ENCODE measurements at places on chromosomes 3 and 15.

DNA sequence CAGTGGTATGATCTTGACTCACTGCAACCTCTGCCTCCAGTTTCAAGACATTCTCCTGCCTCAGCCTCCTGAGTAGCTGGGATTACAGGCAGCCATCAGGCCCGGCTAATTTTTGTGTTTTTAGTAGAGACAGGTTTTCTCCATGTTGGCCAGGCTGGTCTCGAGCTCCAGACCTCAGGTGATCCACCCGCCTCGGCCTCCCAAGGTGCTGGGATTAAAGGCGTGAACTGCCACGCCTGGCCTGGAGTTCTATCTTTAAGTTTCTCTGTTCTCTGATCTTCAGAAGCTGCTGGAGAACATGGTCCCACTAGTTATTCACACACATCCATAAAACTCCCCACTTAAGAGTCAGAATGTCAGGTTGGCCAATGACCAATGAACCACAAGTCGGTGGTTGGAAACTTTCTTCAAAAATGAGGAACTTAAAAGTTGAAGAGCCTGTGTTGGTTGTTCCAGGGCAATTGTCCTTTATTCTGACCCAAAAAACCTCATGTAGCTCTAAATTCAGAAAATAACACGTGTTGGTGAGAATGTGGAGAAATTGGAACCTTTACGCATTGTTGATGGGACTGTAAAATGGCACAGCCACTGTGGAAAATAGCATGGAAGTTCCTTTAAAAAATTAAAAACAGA, 55.9 kb upstream of the PIK3CB start:
- peak; percentile 30 for DNase-seq

DNA sequence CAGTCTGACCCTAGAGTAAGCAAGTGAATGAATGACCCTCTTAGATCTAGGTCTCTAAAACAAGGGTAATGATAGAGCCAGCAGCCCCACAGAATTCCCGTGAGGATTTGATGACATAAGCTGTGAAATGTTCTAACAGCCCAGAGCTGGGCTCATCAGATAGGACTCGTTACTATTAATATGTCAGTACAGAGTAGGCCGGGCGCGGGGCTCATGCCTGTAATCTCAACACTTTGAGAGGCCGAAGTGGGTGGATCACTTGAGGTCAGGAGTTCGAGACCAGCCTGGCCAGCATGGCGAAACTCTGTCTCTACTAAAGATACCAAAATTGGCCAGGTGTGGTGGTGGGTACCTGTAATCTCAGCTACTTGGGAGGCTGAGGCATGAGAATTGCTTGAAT, 190.3 kb downstream of the FEZF2 start:
- no peak for DNase-seq

GRCh38 chr3:40465456-40465855, 8.3 kb downstream of the RPL14 start:
- no peak for DNase-seq

DNA sequence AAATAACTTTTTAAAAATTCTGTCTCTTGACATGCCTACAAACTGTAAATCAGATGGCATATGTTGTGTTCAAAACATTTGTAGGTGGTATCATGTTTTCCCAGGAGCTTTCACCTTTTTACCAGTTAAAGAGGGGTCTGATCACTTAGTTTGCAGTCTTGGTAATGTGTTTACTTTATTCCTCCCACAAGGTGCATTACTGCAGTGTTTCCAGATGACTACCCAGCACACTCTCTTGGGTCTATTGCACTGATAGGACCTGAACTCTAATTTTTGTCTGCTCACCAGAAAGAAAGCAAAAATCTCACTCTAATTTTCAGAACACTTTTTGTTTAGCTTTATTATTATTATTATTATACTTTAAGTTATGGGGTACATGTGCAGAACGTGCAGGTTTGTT, 734.1 kb downstream of the GBE1 start:
- no peak for DNase-seq

DNA sequence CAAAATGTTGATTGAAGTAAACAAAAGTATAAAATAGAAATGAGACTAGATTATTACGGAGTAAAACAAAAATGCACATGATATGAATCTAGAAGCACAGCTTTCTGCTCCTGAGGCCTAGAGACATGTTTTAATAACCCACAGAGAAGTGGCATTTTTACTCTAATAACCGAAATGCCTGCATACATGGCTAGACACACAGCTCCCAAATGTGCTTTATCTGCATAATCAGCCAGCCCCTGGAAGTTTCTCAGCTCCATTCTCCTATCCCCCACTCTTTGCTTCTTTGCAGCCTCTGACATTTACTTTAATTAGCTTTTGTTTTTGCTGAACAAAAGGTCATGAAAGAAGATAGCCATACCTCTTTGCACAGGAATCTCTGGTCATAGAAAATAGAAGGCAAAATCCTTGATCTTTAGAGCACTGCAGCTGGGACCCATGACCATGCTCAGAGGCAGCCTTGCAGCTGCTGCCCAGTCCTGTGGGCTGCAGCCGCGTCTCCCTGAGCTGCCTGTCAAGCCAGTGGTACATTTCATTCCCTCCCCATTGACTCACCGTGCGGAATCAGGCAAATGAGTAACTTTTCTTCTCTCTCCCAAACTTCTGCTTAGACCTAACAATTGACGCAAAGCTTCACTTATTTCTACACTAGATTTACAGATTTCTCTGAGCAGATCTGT, at the start of gene VEPH1:
VEPH1 (minus strand) TSS at position 501 of the 680 bp plus-strand sequence. CDS start 8,067 bp downstream, outside the sequence.
- DNase-seq: no peak

DNA sequence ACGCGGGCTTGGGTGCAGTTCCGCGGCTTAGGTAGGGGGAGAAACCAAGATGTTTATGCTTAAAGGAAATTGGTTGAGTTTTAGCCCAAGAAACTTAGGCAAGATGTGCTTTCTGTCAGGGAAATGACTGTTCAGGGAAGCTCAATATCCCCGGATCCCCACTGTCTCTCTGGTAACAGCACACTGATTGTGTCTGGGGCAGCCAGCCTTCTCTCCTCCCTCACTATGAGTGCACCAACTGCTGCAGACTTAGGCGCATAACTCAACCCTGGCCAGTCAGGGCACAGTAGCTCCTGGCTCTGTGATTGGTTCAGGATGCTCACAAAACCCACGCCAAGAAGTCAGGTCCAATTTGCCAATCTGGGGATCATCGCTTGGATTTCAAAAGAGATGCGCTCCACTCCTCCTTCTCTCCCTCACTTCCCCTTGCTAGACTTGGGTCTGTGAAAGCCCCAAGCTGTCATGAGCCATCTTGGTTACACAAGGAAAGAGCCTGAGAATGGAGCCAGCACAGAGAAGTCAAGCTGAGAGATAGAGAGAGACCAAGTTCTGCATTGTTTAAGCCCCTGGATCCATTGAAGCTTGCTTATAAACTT, 42.5 kb upstream of the CACNA2D3 start:
- DNase-seq: no peak

DNA sequence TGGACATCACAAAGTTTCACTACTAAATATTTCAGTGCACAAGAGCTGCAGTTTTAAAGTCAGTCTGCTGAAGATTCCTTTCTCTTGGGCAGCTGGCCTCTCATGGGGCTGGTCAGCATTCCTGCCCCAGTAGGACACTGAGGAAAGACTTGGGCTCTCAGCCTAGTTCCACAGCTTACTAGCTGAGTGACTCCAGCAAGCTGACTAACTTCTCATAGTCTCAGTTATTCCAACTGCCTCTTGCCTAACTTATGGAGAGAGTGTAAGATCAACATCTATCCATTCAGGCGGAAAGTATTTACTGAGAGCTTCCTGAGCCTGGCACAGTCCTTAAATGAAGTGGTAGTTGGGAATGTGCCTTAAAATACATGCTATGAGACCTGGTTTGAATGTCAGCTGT, 27.0 kb downstream of the TM4SF4 start:
- no peak for DNase-seq

DNA sequence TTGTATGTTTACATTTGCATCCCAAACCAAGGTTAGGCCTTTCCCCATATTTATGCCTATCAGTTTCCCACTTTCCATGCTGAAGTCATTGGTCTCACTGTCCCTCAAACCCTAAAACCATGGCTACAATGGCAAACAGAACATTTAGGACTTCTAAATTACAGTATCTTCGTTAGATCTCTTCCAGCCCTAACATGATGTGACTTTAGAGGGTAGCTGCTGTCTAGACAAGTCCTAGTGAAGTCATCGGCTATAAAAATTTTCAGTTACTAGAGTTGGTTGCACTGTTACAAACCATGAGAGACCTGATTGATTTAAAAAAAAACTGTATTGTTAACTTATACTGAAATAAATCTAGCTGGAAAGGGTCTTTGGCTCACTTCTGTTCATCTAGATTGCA, 54.6 kb downstream of the TM4SF4 start:
- DNase-seq: no peak

All from GM12891 (cell line).